ENCODE measurements at places on chromosomes 5 and 9. TPM values are rescaled to one million over a fixed set of nuclear protein-coding genes. Genes with fewer than 3 reads are reported as not detected.

The CSF1R gene
- 0.15 TPM for total RNA-seq

The GPR151 gene
- not detected for total RNA-seq

The TRPM3 gene
- total RNA-seq, result 0.75 TPM

The CATSPER3 gene
- total RNA-seq, result not detected

The SVEP1 gene
- total RNA-seq, result 157 TPM

The ARHGEF37 gene
- total RNA-seq, result 2.2 TPM

The KIF2A gene
- total RNA-seq, result 25.4 TPM

The PDLIM7 gene
- 124 TPM for total RNA-seq

The LECT2 gene
- total RNA-seq, result not detected

The ARL14EPL gene
- total RNA-seq, result not detected

The PCDHGA5 gene
- total RNA-seq, result 3.0 TPM

The TRIO gene
- total RNA-seq, result 86.4 TPM

The SPINK7 gene
- total RNA-seq, result not detected

The NPR3 gene
- total RNA-seq, result 6.5 TPM

The PCDHGC4 gene
- 26.8 TPM for total RNA-seq

The ACER2 gene
- total RNA-seq, result 10.5 TPM

The ANKRD34B gene
- not detected for total RNA-seq

The NR2F1 gene
- 43.0 TPM for total RNA-seq

The TARS1 gene
- total RNA-seq, result 89.3 TPM

The JAKMIP2 gene
- total RNA-seq, result 0.25 TPM

The F2R gene
- 121 TPM for total RNA-seq

The BARHL1 gene
- not detected for total RNA-seq

The CTXN3 gene
- total RNA-seq, result not detected

The FLT4 gene
- total RNA-seq, result 2.8 TPM

The NR3C1 gene
- total RNA-seq, result 31.5 TPM

The OTP gene
- not detected for total RNA-seq

The FIBCD1 gene
- 0.62 TPM for total RNA-seq

The MEIKIN gene
- total RNA-seq, result not detected

The LCN10 gene
- not detected for total RNA-seq

The SOX30 gene
- total RNA-seq, result not detected

The ZDHHC11 gene
- total RNA-seq, result 0.20 TPM

The CSNK1A1 gene
- 198 TPM for total RNA-seq

The MARVELD2 gene
- not detected for total RNA-seq

The CYLC2 gene
- not detected for total RNA-seq

The MAN2A1 gene
- total RNA-seq, result 53.5 TPM

The CD72 gene
- total RNA-seq, result 3.3 TPM

The RAPGEF6 gene
- 10.6 TPM for total RNA-seq

The GABRG2 gene
- total RNA-seq, result 0.06 TPM

The SLC34A3 gene
- not detected for total RNA-seq

The CCNI2 gene
- total RNA-seq, result not detected

The ITK gene
- not detected for total RNA-seq

The SPATA31E1 gene
- total RNA-seq, result not detected

The SPATA31A3 gene
- not detected for total RNA-seq

The PROB1 gene
- total RNA-seq, result 2.1 TPM

The OR1J2 gene
- total RNA-seq, result not detected

The PKD2L2 gene
- not detected for total RNA-seq

The LMBRD2 gene
- 7.5 TPM for total RNA-seq

The TCF7 gene
- total RNA-seq, result 0.34 TPM

The PCDHGA3 gene
- 5.1 TPM for total RNA-seq

The PBX3 gene
- 16.4 TPM for total RNA-seq

The PTGDS gene
- 233 TPM for total RNA-seq

The WHRN gene
- 2.9 TPM for total RNA-seq

The MYMK gene
- total RNA-seq, result not detected

The PTPRD gene
- 19.8 TPM for total RNA-seq

The IFNA2 gene
- not detected for total RNA-seq

The DMRT2 gene
- not detected for total RNA-seq

The CDH6 gene
- total RNA-seq, result 1.5 TPM

The GAPT gene
- total RNA-seq, result not detected

The MARCOL gene
- total RNA-seq, result not detected

All from cardiac ventricle fibroblast (primary cell).